Gastrocnemius medialis (tissue), 4 donors: ENCODE measurements at places on chromosomes 13 and 19. TPM values are rescaled to one million over a fixed set of nuclear protein-coding genes. Genes with fewer than 3 reads are reported as not detected.

Gene SPINT2
- 1.4 TPM for total RNA-seq

GRCh38 chr13:52749419-52749818, 9.8 kb upstream of the CNMD start:
- H3K27me3 ChIP-seq: no peaks in the 10 kb centered on the region
- no peak overlapping the region for H3K27ac ChIP-seq
- H3K4me3 ChIP-seq: no peak overlapping the region
- no peak for DNase-seq
- H3K4me1 ChIP-seq: no peaks in the 10 kb centered on the region

GRCh38 chr19:18814063-18814462, 17.7 kb upstream of the UPF1 start:
- H3K36me3 ChIP-seq: no peaks in the 10 kb centered on the region
- DNase-seq: no peak
- H3K4me1 ChIP-seq: peaks cover 9% of the 10 kb centered on the region
- H3K27ac ChIP-seq: no peak overlapping the region

- H3K27me3 ChIP-seq: no peaks in the 10 kb centered on the region
- no peaks in the 10 kb centered on the region for H3K36me3 ChIP-seq
- no peak for DNase-seq
- peak overlapping the region; percentile 60 for H3K27ac ChIP-seq
- no peak overlapping the region for H3K4me3 ChIP-seq
- peaks cover 62% of the 10 kb centered on the region for H3K4me1 ChIP-seq
Measured at GRCh38 chr13:113304121-113304520, 7.1 kb downstream of the LAMP1 start.

DNA sequence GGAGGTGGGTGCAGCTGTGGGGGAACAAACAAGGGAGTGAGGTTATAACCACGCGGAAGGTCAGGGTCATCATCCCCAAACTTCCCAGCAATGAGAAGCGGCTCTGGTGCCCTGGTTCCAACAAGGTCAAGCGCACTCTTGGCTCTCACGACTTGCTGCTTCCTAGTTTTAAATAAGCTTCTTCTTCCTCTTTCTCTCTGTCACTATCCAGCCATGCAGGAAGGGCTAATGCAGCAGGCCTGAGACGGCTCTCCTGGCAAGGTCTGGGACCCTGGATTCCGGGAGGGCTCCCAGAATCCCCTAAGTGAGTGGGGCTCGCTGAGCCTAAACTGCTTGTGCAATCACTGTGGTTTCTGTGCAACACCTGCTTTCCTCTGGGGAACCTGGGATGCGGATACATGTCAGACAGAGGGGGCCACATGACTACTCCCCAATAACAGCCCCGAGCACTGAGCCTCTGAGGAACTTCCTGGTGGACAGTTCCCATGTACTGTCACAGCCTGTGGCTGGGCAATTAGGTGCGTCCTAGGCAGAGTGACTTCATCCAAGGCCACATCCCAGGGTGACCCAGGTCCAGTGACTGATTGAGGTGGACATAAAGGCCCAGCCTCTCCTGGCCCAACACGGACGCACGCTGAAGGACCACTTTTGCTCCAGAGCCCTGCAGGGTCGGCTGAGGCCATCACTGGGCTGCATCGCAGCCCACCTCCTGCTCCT, 24.2 kb downstream of the VRK3 start:
- H3K27ac ChIP-seq: no peak overlapping the region
- H3K36me3 ChIP-seq: no peaks in the 10 kb centered on the region
- peaks cover 19% of the 10 kb centered on the region for H3K4me1 ChIP-seq
- H3K27me3 ChIP-seq: no peaks in the 10 kb centered on the region
- DNase-seq: no peak
- no peak overlapping the region for H3K4me3 ChIP-seq

GRCh38 chr13:39016787-39017186, 21.1 kb downstream of the PROSER1 start:
- peaks cover 9% of the 10 kb centered on the region for H3K4me1 ChIP-seq
- H3K4me3 ChIP-seq: no peak overlapping the region
- peak overlapping the region; percentile 69 for H3K27ac ChIP-seq
- DNase-seq: no peak
- no peaks in the 10 kb centered on the region for H3K27me3 ChIP-seq
- H3K36me3 ChIP-seq: peaks cover 42% of the 10 kb centered on the region

Gene PRR36
- total RNA-seq: not detected

Gene FBXO27
- not detected for total RNA-seq

- DNase-seq: no peak
- no peak overlapping the region for H3K4me3 ChIP-seq
- no peaks in the 10 kb centered on the region for H3K36me3 ChIP-seq
- H3K27ac ChIP-seq: no peak overlapping the region
- no peaks in the 10 kb centered on the region for H3K27me3 ChIP-seq
- no peaks in the 10 kb centered on the region for H3K4me1 ChIP-seq
Measured at GRCh38 chr13:90997951-90998350, 349.5 kb upstream of the MIR17HG start.

DNA sequence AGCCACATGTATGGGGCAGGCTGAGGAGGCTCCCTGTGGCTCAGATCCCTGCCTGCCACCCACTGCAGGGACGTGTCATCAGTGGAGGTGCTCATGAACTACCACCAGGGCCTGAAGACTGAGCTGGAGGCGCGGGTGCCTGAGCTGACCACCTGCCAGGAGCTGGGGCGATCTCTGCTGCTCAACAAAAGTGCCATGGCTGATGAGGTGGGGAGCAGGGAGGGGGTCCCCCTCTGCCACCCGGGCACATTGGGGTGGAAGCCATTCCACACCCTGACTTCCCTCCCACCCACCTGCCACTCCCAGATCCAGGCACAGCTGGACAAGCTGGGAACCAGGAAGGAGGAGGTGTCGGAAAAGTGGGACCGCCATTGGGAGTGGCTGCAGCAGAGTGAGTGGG, 11.3 kb upstream of the SHKBP1 start:
- peaks cover 6% of the 10 kb centered on the region for H3K4me1 ChIP-seq
- DNase-seq: no peak
- H3K36me3 ChIP-seq: no peaks in the 10 kb centered on the region
- no peak overlapping the region for H3K4me3 ChIP-seq
- H3K27ac ChIP-seq: no peak overlapping the region

DNA sequence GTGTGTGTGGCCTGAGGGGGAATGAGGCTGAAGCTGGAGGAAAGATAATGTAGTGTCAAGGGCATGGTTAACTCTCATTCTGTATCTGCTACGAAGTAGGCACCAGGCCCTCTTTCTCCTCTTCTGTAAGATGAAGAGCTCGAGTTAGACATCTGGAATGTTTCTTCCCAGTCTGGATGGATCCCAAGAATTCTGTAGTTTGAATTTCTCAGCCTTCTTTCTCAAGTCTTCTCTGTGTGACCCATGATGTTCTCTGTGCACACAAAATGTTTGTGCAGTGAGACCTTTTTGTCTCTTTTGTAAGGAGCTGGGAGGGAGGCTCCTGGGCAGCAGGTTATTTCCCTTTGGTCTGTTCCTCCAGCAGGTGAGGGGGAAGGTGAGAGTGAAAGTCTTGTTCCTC, 13.7 kb downstream of the FGF9 start:
- no peaks in the 10 kb centered on the region for H3K4me1 ChIP-seq
- H3K4me3 ChIP-seq: no peak overlapping the region
- H3K27ac ChIP-seq: no peak overlapping the region
- H3K36me3 ChIP-seq: no peaks in the 10 kb centered on the region

- no peaks in the 10 kb centered on the region for H3K36me3 ChIP-seq
- no peaks in the 10 kb centered on the region for H3K27me3 ChIP-seq
- no peak overlapping the region for H3K4me3 ChIP-seq
- no peak overlapping the region for H3K27ac ChIP-seq
- no peak for DNase-seq
Measured at GRCh38 chr13:36028359-36029025, 102.7 kb downstream of the DCLK1 start.

Gene MRI1
- total RNA-seq: 24.4 TPM

- H3K4me1 ChIP-seq: no peaks in the 10 kb centered on the region
- no peak for DNase-seq
- no peak overlapping the region for H3K27ac ChIP-seq
- H3K4me3 ChIP-seq: no peak overlapping the region
Measured at GRCh38 chr13:66397133-66397532, 833.0 kb downstream of the PCDH9 start.

DNA sequence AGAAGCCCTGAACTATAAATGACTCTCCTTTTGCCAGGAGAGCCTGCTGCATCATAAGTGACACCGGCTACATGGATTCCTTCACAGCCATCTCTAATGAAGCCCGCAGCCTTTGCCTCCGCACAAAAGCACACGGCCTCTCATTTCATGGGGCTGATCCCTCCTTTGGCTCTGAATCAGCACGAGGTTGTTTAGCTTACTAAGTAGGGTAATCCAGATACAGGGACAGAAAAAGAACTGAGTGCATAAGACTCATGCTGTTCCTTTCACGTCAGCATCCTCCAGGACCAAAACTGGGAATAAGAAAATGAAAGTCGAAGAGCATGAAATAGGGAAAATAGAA, 136.3 kb downstream of the DCT start:
- H3K36me3 ChIP-seq: no peaks in the 10 kb centered on the region
- no peak overlapping the region for H3K4me3 ChIP-seq
- DNase-seq: no peak
- H3K27ac ChIP-seq: no peak overlapping the region

DNA sequence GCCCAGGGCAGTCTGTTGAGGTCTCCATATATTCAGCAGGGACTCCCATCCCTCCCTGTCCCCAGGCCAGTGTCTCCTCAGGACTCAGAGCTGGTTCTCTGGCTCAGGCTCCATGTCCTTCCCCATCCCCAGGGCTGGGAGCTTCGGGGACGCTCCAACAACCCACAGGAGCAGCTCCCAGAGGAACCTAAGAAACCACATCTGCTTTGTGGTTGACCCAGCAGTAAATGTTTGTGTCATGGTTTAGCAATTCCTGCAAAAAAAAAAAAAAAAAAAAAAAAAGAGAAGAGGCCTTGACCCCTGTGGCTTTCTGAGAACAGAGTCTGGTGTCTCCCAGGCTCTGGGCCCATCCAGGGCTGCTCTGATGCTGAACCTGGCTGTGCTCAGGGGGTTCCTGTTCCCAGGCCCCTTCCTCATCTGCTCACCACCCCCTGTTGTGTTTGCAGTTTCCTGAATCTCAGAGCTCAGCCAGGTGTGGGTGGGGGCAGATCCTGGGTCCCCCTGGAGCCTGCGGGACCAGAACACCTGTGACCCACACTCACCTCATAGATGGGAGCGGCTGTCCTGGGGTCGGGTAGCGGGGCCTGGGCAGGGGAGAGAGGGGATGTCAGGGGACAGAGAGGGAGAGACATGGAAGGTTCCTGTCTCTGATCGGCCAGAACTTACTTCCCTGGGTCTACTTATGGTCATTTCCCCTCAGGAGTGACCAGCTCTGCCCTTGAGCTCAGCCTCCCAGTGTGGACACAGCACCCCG, 25.2 kb upstream of the CEACAM1 start:
- peak overlapping the region; percentile 39 for H3K27ac ChIP-seq
- no peaks in the 10 kb centered on the region for H3K27me3 ChIP-seq
- H3K4me1 ChIP-seq: no peaks in the 10 kb centered on the region
- DNase-seq: no peak

DNA sequence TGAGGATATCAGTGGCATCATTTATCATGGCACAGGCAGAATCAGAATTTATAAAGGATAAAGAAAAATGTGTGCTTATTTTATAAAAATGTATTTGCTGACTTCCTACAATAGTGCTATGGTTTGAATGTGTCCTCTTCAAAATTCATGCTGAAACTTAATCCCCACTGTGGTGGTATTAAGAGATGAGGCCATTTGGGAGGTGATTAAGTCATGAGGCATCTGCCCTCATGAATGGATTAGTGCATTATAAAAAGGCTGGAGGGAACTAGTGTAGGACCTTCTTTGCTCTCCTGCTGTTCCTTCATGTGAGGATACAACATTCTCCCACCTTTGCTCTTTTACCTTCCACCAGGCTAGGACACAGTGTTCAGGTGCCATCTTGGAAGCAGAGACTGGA, 212.8 kb downstream of the RFC3 start:
- H3K36me3 ChIP-seq: no peaks in the 10 kb centered on the region
- no peak for DNase-seq
- no peak overlapping the region for H3K4me3 ChIP-seq
- H3K27me3 ChIP-seq: no peaks in the 10 kb centered on the region
